Breast epithelium (tissue), 4 donors: ENCODE measurements at places on chromosomes 3 and 15. TPM values are rescaled to one million over a fixed set of nuclear protein-coding genes. Genes with fewer than 3 reads are reported as not detected.

The DPPA4 gene
- total RNA-seq, result not detected

DNA sequence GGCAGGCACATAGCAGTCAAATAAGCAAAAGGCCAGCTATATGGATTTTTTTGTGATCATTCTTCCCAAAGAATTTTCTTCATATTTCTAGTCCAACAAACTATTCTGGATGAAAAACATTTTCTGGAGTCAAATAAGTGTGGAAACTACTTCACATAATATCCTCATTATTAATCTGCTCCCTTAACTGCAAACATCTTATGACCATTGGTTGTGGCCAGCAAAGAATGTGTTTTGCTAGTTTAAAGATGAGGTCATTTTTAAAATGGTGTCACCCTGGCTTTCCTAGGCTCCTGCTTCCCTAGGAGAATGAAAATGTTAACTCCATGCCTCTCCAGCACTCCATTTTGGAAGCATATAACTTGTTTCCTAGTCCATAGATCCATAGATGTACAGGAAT lies 118.8 kb downstream of the SST start:
- no peak for DNase-seq
- no peaks in the 10 kb centered on the region for H3K36me3 ChIP-seq
- no peak overlapping the region for H3K4me3 ChIP-seq
- H3K4me1 ChIP-seq, result no peaks in the 10 kb centered on the region
- no peak overlapping the region for H3K27ac ChIP-seq

The MCTP2 gene
- 6.4 TPM for total RNA-seq

DNA sequence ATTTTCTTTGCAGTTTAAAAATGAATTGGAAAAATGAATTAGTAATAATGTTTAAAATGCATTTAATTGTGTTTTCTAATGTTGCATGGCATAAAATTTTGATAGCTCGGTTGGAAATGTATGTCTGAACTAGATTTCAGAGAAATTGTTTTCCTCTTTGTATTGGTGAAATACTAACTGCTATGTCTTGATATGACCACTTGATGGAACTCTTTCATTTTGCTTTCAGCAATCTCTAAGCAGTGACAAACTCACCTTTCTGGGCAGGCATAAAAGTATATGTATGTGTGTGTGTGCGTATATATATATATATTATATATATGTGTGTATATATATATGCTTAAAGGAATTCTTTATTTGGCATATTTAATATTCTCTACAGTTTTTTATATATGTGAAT lies 239.3 kb upstream of the ZNF717 start:
- H3K4me1 ChIP-seq, result no peaks in the 10 kb centered on the region
- no peak overlapping the region for H3K27ac ChIP-seq
- DNase-seq, result no peak

The RTP4 gene
- total RNA-seq, result 7.2 TPM
